Stimulated activated CD4-positive, alpha-beta T cell treated with anti-CD3 and anti-CD28 coated beads, Interleukin-15, amount 100 ng/mL, for 1 hour (primary cell): ENCODE measurements at places on chromosomes 11 and 22.

- DNase-seq, result no peak
Observed at GRCh38 chr11:48020092-48020755, 39.9 kb downstream of the PTPRJ start.

DNA sequence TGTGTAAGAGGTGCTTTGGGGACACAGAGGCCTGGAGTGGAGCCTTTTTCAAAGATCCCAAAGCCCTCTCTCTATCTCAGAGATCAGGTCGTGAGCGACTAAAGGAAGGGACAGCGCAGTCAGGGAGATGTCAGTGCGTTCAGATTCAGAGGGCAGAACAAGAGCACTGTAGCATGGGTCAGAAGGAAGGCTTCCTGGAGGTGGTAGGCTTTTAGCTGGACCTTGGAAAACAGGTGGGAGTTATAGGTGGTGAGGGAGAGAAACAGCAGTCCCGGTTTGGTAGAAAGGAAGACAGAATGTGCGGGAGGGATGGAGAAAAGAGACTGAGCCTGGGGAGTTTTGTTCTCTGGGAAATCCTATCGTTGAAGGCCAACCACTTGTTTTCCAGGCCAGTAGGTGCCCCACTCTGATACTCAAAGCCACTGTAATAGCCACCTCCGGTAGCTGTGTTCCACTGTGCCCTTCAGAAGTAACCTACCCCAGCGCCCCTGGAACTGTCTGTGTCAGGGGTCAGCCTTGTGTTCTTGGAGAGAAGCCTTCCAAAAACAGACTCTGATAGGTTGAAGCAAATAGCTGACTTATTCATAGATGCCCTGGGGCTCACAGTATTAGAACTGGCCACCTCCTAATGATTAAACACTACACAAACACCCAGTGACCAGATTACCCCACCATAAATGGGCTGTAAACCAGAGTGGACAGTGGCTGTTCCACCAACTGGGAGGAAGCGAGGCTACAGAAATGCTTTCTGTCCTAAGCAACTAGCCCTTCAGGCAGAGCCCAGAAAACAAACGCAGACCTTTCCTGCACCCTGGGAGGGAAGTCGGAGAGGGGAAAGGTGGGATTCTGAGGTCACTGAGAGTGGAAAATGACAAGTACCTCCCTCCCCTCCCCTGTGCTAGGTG, 157.7 kb downstream of the DBX1 start:
- DNase-seq, result no peak

DNA sequence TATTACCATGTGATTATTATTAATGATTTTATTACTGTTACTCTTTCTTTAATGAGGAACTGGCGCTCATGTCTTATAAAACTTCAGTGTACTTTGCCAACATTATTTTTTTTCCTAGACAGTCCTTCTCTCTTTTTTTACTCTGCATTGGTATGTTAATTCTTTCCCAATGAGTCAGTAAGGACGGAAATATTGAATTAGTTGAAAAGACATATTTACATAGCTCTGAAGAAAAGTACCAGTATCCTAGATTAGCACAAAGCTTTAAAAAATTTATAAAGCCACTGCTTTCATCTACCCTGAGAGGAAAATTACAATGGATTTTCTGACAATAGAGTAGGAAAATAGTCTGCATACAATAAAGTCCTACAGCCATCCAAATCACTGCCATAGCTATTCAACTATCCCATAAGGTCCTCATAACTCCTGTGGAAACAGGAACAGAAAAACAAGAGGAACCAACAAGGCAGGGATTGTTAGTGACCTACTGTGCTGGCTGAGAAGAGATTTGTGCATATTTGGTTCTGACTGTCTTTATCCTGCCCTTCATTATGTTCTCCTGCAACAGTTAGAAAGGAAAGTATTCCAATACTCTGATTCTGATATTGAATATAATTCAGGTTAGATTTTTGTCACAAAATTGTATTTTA, 314.4 kb downstream of the AASDHPPT start:
- DNase-seq, result no peak

- DNase-seq, result no peak
Observed at GRCh38 chr11:1485504-1485885, 1.1 kb downstream of the MOB2 start.

DNA sequence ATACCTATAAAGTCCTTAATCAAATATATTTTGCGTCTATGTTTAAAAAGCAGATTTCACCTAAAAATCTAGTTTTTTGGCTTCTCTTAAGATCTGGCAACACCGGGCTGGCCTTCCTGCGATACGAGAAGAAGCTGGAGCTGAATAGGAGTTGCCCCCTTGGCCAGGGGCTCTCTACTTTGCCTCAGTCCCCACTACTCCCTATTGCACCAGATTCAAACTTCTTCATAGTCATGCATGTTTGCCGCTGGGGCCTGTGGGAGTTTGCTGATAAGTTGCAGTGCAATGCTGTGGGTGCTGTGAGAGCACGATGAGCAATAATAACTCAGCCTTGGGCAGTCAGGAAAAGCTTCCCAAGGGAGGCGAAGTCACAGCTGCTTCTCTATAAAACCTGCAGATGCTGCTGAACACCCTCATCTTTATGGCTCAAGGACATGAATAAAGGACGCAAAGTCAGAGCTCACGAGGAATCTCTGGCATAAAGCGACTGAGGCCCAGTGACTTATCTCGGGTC, 15.2 kb upstream of the EIF3D start:
- DNase-seq, result no peak

DNA sequence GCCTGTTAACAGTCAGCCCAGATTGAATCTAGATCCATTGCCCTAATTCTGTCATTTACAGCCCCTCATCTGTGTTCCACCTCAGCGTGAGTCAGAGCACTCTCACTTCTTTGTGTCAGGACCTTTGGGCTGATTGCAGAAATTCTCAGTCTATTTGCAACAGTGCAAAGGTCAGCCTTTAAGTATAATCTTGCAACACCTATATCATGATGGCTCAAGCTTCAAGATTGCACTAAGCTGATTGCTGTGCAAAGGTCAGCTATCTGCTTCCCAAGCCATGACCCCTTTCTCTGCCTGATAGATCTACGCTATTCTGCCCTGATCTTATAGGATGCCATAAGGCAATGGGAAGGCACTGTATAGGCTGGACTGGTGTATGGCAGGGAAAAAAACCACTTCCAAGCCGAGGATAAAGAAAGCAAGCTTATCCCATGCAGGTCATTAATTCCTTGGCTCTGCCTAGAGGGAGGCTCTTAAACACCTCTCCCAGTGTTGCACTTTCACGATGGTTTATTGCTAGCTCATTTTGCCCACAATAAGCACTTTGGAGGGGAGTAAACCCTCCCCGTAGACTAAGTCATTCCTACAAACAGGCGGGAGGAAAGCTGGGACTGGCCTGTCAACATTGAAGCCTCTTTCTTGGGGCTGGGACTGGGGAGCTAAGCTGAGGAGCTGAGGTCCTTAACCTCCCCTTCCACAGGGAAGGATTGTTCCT, 100.6 kb downstream of the RRAS2 start:
- no peak for DNase-seq

DNA sequence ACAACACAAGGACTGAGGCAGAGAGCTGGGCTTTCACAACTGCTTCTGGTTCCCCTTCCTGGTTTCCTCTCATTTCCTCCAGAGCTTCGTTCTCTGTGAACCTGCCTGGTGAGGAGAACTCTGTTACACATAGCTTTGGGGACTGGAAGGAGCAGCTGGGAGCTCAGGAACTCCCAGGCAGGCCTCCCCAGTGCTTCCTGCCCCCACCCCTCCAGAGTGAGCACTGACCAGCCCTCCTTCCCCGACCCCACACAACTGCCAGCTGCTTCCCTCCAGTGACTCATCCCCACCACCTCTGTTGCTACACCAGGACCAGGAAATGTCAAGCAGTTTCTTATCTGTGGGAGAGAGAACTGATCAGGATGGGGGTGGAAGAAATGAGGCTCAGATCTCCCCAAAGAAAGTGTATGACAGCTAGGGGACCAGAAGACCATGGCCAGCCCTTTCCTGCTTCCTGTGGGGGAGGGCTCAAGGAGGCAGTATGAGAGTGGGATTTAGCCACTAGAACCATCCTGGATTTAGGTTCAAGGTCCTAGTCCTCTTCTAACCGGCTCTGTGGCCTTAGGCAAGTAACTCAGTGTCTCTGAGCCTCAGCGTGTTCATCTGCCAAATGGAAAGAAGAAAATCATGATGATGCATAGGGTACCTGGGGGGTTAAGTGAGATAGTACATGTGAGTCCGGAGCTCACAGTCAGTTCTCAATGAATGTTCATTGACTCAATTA, 4.5 kb upstream of the TP53I11 start:
- no peak for DNase-seq

DNA sequence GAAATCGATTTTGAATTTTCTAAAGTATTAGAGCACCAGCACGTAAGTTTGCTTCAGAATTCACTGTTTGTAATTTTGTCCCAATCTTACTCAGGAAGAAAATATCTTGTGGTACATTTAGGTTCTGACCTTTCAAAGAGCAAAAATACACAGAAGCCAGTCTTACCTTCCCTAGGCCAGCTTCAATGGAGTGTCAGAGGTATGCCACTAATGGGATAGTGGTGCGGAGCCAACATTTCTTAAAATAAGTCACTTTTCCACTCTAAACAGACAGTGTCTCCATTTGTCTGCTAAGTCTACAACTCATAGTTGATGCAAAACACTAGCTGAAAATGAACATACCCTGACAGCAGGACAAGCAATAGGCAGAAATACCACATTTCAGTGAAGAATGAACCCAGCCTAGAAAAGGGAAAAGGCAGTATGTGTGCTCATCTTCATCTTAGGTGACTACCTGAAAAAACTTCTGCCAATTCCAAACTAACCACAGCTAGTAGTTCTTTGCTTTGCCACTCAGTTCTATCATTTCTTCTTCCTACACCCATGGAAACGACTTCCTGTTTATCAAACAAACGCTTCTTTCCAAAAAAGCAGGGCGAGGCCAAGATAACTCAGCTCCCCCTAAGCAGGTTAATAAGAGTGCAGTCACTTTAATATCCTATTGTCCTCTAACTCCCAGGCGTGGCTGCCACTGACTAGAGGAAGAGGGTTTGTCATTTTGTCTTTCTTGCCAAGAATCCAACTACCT, 94.0 kb upstream of the APOA1 start:
- no peak for DNase-seq

GRCh38 chr11:64008283-64008913, 22.2 kb downstream of the OTUB1 start:
- DNase-seq, result no peak

DNA sequence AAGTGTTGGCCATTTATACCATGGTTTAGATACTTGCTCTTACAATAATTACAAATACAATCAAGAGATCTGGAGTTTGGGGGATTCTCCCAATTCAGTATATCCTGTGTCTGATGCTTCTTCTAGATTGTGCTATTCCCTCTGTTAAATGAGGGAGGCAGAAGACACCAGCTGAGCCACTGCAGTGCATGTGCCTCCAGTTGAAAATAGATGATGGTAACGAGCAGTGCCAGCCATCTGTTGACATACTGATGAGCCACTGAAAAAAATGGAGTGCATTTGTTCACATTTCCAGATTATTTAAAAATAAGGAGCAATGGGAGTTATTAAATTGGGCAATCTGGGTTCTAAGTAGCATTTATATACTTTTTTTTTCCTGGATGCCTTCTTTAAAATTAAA, 1428.0 kb upstream of the TENM4 start:
- DNase-seq, result no peak

GRCh38 chr11:19723572-19724342, 11.1 kb downstream of the NAV2 start:
- DNase-seq, result peak; percentile 15

- DNase-seq, result no peak
Observed at GRCh38 chr11:130407978-130408377, 20.4 kb downstream of the ADAMTS8 start.

DNA sequence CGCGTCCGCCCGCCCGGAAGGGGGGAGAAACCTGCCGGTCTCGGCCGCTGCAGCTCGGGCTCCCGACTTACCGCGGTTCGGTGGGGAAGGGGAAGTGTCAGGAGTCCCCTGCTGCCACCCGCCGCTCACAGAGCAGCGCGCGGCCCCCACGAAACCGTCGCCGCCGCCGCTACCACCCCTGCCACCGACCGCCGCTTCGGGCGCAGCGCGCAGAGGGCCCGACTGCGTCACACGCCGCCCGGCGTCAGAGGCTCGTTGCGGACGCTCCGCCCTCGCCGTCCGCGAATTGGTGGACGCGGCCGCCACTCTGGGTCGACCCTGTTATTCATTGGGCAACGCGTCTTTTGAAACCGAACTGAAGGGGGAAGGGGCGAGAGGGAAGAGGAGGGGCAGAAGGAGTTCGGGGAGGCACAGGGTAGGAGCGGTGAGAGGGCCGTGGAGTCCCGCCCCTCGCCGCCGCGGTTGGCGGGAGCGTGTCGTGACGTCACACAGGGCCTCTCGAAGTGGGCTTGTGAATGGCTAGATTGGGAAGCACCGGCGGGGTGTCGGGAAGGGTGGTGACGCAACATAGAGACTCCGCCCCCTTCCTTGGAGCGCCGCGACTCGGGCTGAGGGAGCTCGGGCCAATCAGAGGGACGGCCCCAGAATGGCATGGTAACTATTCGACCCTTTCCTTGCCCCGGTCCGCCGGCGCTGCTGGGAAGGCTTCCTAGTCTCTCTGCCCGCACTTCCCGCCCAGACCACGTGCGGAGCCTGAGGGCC, at the start of gene NUP98:
NUP98 (minus strand) TSS at position 226 of the 762 bp plus-strand sequence. CDS start 15,437 bp downstream, outside the sequence.
- DNase-seq, result peak; percentile 99

- no peak for DNase-seq
Observed at GRCh38 chr22:50700387-50701075, 27.9 kb downstream of the SHANK3 start.

- no peak for DNase-seq
Observed at GRCh38 chr11:73002214-73002613, 139.9 kb downstream of the FCHSD2 start.

DNA sequence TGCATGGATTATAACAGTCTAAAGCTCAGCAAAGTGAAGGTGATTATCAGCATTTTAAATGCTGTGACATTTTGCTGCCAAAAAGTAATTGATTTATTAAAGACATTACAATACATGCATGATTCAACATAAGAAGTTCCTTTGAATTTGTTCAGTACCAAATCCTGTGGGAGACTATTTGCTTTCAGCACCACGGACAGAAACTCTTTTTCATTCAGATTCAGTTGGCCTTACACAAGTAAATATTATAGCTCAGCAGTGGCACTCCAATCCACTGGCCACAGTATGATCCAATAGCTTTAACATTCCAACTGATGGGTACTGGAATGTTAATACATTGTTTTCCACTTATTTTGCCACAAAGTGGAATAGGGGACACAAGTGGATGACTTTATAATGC, 806.7 kb downstream of the NTM start:
- DNase-seq, result no peak

GRCh38 chr11:67636962-67637361, 2.6 kb downstream of the TBX10 start:
- no peak for DNase-seq
